ENCODE measurements at places on chromosomes 2 and 18. TPM values are rescaled to one million over a fixed set of nuclear protein-coding genes. Genes with fewer than 3 reads are reported as not detected.

DNA sequence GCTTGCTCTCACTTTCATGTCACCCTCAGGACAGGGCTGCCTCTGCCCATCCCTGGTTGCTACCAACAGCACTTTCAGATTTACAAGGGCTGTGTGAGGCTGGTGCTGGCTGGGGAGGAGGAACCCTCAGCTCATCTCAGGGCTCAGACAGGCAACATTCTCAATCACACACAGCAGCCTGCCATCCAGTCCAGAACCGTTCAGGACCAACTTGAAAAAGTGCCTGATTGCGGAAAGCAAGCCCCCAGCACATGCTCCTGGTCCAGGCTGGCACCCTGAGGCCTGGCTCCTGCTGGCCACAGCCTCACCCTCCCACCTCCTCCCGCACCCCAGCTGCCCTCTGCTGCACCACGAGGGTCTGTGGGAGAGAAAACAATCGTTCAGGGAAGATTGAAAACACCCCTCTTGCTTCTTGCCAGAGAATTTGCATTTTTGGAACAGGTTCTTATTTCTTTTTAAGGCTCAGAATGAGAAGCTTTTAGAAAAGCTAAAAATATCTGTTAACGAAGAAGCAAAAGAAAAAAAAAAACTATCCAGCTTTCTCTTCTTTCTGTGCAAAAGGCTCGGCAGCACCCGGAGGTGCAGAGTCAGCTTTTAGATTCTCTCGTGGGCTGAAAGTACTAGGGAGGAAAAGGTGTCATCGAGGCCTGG is 403.8 kb upstream of the ID2 start:
- no peak for DNase-seq

DNA sequence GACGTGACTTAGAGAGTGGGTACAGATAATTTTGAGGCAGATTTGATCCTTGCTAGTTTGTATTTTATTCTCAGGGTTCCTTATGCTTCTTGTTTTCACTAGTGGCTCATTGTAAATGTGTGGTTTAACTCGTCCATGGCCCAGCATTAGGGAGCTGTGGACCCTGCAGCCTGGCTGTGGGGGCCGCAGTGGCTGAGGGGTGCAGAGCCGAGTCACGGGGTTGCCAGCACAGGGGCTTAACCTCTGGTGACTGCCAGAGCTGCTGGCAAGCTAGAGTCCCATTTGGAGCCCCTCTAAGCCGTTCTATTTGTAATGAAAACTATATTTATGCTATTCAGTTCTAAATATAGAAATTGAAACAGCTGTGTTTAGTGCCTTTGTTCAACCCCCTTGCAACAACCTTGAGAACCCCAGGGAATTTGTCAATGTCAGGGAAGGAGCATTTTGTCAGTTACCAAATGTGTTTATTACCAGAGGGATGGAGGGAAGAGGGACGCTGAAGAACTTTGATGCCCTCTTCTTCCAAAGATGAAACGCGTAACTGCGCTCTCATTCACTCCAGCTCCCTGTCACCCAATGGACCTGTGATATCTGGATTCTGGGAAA is 269.9 kb downstream of the MYT1L start:
- DNase-seq: no peak

GRCh38 chr2:165068487-165068757 is 113.1 kb upstream of the SLC38A11 start:
- DNase-seq: no peak

GRCh38 chr2:102606353-102606752 is 13.0 kb upstream of the SLC9A2 start:
- no peak for DNase-seq

- DNase-seq: no peak
Observed at GRCh38 chr2:118806797-118807667, 40.4 kb downstream of the EN1 start.

DNA sequence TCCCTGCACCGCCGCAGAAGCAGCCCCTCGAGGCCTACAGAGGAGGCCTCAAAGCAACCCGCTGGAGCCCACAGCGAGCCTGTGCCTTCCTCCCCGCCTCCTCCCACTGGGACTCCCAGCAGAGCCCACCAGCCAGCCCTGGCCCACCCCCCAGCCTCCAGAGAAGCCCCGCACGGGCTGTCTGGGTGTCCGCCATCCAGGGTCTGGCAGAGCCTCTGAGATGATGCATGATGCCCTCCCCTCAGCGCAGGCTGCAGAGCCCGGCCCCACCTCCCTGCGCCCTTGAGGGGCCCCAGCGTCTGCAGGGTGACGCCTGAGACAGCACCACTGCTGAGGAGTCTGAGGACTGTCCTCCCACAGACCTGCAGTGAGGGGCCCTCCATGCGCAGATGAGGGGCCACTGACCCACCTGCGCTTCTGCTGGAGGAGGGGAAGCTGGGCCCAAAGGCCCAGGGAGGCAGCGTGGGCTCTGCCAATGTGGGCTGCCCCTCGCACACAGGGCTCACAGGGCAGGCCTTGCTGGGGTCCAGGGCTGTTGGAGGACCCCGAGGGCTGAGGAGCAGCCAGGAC is 31.2 kb downstream of the GPC1 start:
- DNase-seq: no peak

GRCh38 chr2:217329023-217329431 is 469.2 kb upstream of the TNP1 start:
- DNase-seq: no peak

- no peak for DNase-seq
Observed at GRCh38 chr2:173205375-173205774, 129.7 kb downstream of the MAP3K20 start.

DNA sequence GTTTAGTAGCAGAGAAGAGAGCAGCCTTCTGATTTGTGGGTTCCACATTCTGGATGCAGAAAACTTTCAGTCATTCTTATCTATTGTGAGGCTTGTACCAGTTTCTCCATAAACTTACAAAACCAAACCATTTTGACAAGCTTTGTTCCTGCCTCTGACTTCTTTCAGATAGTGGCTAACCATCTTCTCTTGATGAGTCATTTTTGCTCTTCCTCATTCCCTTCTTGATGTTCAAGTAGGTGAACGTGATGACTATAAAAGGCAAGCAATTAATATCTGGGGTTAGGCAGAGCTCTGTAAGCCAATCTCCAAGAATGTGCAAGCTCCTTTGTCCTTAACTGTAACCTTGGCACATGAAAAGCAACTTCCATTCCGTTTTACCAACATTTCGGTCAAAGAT is 2083.1 kb upstream of the PIK3C3 start:
- no peak for DNase-seq

DNA sequence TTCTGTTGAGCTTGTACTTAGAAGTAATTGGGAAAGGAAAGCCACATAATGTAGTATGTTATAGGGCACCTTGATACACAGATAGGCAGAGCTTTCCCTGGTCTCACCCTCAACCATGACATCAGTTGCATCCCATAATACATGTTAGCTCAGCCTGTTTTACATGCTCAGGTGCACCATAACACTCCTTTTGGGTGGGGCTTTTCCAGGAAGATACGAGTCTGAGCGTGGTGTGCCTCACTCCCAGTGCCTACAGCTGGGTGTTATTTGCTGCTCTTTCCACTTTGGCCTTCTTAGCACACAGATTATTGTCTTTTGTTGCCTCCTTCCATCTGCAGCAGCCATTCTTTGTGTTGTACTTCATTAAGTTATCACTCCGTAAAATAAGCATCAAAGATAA is 11.9 kb downstream of the TTC39C start:
- no peak for DNase-seq

DNA sequence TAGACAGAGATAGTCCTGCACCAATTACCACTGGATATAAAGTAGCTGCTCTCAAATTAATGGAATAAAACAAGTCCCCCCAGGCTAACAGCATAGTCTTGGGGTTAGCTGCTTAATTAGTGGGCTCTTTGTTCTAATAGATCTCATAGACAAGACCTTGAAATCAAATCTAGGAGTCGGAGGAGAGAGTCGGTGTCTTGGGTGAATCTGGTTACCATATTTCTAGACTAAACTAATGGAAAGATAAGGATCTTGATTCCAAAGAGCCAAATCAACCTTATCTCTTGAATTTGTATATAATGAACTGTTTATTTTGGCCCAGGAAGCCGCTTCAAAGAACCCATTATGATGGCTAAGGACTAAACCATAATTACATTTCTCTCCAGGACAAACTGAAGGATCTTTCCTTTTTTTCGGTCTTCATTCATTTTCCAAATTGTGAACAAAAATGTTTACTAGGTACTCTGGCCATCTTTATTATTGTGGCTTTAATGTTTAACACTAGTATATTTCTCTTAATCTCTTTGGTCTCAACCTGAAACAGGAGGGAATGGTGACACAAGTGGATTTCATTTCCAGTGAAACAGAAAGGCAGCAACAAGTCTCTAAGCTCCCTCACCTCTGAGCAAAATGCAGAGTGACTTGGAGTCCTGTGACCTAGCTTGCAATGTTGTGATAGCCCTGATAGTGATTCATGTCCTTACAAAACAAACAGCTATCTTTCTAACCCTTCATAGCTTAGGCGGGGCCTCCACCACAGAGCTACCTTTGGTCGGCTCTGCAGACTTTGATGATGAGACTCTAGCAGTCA is 137.9 kb upstream of the PARD3B start:
- DNase-seq: no peak

DNA sequence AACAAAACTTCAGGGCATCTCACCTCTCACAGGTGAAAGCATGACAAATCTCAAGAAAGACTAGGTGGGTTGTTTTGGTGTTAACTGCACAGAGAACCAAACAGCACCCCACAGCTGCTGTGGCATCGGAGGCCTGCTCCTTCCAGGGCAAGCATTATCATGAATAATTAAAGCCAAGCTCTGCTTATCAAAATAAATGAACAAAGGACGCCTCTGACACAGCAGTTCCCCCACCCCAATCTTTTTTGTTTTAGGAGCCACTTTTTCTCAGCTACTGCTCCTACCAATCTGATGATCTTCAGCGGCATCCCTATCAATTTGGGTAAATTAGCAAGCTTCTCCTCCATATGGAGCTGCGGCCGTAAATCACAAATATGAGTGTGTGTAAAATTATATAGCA is 58.6 kb downstream of the KLF7 start:
- DNase-seq: no peak

- no peak for DNase-seq
Observed at GRCh38 chr18:2536063-2536462, 35.2 kb downstream of the METTL4 start.

GRCh38 chr2:236755278-236755840 is 185.7 kb downstream of the ACKR3 start:
- DNase-seq: no peak

Gene MOCOS
- polyA plus RNA-seq: 1.6 TPM

Gene RBM44
- 0.32 TPM for polyA plus RNA-seq

Gene POTEI
- not detected for polyA plus RNA-seq

Gene DSC1
- 2.1 TPM for polyA plus RNA-seq

Gene SERPINB4
- not detected for polyA plus RNA-seq

Gene DNAH6
- 2.0 TPM for polyA plus RNA-seq

Gene GREB1
- polyA plus RNA-seq: 10.1 TPM

Gene UPP2
- 10.0 TPM for polyA plus RNA-seq

Gene DLX1
- 0.10 TPM for polyA plus RNA-seq
